ENCODE measurements at places on chromosomes 7 and 10. TPM values are rescaled to one million over a fixed set of nuclear protein-coding genes. Genes with fewer than 3 reads are reported as not detected.

DNA sequence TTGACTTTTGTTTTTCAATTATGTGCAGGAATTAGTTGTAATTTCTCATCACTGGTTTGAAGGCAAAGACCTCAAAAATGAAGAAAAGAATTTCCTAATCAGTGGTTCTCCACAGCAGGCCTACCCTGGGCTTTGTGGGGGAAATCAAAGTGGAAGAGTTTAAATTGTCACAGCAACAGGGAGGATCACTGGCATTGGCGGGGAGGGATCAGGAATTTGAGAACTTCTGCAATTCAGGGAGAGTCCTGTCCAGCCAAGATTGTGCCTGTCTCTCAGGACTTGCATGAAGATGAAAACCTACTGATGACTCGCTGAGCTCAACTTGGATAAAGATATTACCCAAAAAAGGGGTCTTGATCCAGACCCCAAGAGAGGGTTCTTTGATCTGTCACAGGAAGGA lies 70.1 kb downstream of the HACD1 start:
- no peak for DNase-seq

- DNase-seq: no peak
Measured at GRCh38 chr10:28312572-28312971, 9.7 kb upstream of the MPP7 start.

DNA sequence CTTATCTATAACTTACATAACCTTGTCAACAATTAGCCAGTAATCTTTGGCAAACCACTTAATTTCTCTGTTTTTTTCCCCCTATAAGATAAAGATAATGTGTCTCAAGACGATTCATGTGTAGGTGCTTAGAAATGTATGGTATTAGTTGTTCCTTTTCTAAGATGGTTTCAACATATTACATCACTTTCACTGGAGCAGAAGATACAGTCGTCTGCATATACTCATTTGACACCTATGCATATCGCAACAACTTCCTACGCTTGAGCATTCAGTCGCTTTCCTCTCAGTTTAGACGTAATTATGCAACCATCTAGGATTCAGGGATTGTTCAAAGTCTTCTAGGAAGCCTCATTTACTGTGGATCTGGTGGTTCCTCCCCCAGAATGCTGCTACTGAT lies 396.7 kb downstream of the PHTF2 start:
- no peak for DNase-seq

DNA sequence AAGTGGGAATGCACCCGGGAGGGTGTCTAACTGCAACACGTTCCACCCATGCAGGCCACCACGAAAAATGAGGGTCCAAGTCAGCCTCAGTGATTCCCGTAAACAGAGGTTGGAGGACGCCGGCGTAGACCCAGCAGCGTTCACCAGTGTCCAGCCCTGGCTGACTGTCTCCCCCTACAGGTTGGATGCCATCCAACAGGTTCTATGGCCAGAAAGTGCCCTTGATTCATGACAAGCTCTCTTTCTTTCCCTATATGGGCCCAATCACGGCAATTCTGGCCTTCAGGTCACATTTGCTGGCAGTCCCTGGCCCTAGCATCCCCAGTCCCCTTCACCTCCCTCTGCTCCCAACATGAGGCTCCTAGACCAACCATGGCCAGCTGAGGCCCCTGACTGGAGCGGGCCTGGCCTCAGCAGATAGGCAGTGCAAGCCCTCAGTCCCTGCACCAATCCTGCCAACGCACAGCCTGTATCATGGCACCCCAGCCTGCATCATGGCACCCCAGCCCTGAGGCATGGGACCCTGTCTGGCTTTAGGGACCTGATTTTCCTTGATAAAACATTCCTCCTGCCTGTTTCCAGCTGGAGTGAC lies 227.4 kb downstream of the GRID1 start:
- DNase-seq: no peak

DNA sequence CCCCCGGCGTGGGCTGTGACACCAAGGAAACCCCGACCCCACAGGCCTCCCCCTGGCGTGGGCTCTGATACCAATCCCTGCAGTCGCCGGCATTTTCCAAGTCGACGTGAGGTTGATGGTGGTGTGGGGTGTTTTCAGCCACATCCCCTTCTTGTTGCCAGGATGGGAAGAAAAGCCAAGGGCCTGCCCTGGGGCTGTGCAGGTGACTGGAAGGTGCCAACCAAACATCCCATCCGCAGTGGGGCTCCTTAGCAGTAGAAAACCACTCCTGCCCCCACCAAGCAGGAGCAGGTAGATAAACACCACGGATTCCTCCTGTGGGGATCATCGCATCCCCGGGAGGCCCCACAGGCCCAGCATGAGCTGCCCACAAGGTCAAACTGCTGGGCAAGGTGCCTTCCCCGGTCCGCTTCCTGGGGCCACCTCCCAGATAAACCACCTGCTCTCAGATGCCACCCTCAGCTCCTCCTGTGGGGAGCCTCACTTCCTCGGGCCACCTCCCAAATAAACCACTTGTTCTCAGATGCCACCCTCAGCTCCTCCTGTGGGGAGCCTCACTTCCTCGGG lies 88.5 kb upstream of the DIP2C start:
- no peak for DNase-seq

- DNase-seq: no peak
Measured at GRCh38 chr10:46556515-46557318, at the start of gene GPRIN2. TSS of gene GPRIN2 (minus strand) at chr10:46556658. CDS start at chr10:46550736, 5,922 bp downstream.

DNA sequence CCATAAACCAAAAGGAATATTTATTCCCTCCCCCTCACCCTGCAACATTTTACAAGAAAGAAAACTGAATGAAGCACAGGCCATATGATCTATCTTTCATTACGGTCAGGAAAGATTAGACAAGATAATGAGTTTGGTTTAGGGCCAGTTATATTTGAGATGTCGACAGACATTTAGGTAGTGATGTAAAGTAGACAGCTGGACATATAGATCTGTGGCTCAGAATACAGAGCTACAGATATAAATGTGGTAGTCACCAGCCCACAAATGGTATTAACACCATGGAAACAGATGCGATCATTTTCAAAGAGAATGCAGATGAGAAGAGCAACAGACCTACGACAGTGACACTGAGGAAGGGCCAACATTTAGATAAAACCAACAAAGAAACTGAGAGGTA lies 142.5 kb downstream of the SRPK2 start:
- DNase-seq: no peak

DNA sequence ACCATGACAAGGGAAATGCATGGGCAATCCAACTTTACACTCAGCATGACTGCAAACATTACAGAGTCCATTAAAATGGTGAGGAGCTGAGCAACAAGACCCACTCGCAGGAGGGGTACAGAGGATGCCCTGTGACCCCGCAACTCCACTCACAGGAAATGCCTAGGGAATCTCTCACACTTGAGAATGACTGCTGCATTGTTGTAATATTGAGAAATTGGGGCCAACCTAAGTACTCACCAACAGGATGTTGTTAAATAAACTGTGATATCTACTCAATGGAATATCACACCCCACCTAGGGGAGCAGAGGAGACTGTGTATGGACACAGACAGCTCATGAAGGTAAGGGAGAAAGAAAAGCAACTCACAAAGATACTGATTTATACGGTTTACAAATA lies 53.4 kb upstream of the CAMK2B start:
- no peak for DNase-seq

DNA sequence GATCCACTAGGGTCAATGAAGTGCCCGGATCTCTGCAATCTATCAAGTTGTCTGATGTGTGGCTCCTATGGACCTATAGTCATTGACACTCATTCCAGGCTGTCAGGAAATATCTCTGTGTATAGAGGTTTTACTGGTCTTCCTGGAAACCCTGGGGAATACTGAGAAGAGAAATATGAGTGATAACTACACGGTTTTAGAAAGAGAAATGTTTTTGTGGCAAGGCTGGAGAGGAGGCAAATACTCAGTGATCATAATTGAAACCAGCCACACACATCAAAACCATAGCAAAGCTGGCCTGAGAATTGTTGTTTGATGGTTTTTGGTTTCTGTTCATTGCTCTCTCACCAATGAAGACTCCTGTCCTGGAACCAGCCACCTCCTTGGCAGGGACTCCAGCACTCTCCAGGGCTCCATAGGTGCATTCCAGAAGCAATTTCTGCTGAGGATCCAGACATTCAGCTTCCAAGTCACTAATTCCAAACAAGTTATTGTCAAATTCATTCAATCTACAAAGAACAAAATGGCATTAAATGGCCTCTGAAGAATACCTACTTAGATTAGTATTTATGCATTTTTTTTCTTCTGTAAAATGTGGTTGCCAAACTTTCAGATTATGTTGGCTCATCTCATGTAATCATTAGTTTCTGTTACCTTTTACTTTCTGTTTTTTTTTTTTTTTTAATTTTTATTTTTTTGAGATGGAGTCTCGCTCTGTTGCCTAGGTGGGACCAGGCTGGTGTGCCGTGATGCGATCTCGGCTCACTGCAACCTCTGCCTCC lies 108.6 kb upstream of the ABI1 start:
- DNase-seq: no peak

The GIMAP7 gene
- polyA plus RNA-seq: 13.2 TPM

The CALML3 gene
- polyA plus RNA-seq: 0.18 TPM

The LBX1 gene
- 6.3 TPM for polyA plus RNA-seq

The SUV39H2 gene
- 14.6 TPM for polyA plus RNA-seq

All from muscle of arm (tissue), 14 donors.